ENCODE measurements at places on chromosomes 1 and 21. TPM values are rescaled to one million over a fixed set of nuclear protein-coding genes. Genes with fewer than 3 reads are reported as not detected.
A peak's percentile ranks its signal among the peaks of the same experiment; 100 is the strongest.

GRCh38 chr1:166197597-166197996, 30.8 kb upstream of the FAM78B start:
- DNase-seq = no peak

GRCh38 chr1:14486401-14487201, 111.9 kb upstream of the KAZN start:
- no peak for DNase-seq

DNA sequence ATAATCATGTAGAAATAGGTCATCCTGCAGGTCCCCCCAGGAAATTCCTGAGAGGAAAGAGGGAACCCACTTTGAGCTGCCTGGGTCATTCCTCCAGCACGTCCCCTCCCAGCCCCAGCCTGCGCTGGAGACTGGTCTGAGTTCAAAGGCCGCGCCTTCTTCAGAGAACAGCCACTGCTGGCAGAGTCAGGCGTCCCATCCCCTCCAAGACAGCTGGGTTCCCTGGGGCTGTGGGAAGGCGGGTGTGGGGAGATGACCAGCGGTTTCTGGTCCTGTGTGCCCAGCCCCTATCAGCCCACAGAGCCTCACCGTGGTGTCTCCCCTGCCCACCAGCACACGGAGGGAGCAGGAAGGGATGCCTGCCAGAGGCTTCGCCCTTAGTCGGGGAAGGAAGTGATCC, 18.0 kb upstream of the TRAPPC10 start:
- no peak for DNase-seq

DNA sequence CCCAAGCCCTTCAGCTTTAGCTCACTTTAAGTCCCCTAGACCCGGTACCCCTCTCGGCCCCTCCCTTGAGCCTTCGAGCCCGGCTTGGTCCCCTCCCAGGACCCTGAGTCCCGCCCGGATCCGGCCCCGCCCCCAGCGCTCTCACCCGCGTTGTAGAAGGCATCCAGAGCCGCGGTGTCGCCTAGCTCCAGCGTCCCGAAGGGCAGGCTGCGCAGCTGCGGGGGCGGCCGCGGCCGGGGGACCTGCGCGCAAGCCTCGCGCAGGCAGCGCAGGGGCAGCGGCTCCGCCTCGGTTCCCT, 699 bp downstream of the MAP3K6 start:
- peak; percentile 96 for DNase-seq

DNA sequence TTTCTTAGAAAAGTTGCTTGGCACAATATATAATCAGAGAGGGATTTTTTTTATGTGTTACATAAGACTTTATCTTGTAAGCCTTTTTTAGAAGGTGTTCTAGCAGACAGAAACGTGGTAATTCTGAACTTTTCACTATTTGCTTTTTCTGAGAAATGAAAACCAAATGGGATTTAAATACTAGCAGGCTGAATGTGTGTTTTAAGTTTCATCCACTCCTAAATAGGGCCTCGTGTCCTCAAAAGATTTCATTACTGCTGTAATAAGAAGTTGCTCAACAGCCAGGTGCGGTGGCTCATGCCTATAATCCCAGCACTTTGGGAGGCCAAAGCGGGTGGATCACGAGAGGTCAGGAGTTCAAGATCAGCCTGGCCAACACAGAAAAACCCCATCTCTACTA, 44.7 kb upstream of the FMO2 start:
- DNase-seq = peak; percentile 55

GRCh38 chr1:163824490-163824889, 502.7 kb downstream of the NUF2 start:
- DNase-seq = no peak

DNA sequence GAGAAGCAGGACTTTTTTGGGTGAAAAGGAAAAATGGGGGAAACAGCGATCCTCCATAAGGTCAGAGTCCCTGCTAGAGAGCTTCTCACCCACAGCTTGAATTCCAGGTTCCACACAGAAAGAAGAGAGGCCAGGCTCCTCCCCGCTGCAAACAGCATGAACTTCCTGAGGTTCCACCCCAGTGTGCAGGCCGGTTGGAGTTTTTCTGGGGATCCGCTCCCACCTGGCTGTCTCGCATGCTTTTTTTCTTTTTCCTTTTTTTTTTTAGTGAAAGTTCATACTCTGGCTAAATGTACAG, 595.1 kb upstream of the ZP4 start:
- no peak for DNase-seq

GRCh38 chr1:95927061-95927460, 693.1 kb downstream of the RWDD3 start:
- no peak for DNase-seq

GRCh38 chr21:41283211-41283818, 33.3 kb upstream of the FAM3B start:
- no peak for DNase-seq

DNA sequence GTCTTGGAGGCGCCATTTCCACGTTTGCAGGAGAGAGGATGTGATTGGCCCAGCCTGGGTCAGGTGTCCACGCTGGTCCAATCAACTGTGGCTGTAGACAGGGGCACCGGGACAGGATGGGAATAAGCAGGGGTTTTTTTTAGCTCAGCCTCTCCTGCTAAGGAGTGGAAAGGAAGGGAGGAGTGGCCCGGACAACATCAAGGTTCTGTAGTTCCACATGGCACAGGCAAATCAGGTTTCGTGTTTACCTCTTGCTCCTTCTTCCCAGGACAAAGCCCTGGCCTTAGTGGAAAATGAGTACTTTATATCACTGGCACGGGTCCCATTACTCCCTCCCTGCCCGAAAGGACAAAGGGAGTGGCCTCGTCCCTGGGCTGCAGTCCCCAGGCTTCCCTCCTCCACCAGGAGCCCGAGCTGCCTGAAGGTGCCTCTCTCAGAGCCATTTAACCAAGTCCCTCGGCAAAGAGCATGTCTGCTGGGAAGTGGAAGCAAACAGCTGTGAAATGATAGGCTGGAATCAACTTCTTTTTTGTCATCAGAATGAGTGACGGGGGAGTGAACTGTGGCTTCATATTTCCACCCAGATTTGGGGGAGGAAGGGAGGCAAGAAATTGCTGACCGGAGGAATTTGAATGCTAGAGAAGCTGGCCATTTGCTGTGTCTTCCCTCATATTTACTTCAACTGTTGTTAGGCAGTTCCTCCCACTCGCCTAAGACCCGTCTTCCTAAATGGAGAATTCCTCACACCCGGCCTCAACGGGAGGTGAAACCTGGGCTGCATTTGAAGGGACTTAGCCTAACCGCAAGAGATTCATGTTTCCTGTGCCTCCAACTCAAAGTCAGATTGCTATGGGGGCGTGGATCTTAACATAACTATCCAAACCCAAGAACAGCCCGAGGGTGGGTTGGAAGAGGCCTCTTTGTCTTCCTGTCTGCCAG, 84.9 kb upstream of the SLC44A3 start:
- DNase-seq = peak; percentile 44

DNA sequence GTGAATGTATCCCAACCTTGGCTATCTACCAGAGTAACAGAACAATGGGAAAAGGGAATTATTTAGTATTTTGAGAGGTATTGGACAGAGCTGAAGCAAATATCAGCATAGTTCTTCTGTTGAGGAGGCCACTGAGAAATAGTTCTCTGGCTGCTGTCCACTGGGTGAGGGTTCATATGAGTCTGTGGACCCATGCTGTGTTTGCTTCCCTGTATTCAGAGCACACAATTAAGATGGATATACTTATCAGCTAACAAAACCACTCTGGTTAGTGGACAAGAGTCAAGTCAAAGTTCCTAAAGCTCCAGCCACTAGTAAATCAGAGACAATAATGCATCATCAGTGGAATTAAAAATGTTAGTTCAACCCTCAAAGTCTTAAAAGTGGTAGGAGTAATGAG, 66.1 kb downstream of the RGS18 start:
- DNase-seq = no peak

DNA sequence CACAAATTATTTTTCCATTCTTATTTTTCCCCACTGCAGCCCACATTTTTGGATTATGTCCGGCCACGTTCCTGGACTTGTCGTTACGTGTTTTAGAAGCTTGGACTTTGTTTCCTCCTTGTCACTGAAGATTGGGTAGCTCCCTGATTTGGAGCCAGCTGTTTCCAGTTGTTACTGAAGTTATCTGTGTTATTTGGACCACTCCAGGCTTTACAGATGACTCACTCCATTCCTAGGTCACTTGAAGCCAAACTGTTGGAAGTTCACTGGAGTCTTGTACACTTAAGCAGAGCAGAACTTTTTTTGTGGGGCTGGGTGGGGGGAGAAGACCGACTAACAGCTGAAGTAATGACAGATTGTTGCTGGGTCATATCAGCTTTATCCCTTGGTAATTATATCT, 12.2 kb upstream of the AXDND1 start:
- DNase-seq = no peak

DNA sequence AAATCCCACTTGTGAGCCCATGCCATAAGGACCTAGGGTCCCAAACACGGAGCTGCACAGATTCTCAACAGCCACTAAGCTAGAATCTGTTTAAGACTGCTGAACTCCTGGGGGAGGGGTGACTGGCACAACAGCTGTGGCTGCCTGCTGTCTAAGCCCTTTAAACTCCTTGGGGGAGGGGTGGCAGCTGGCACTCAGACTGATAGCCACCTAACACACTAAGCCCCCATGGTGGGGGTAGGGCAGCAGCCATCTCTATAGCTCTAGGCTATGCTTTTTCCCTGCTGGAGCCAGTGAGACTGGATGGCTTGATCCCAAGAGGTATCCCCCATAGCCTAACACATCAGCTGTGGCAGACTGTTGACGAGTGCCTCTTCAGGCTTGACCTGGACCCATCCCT, 73.3 kb upstream of the FMO3 start:
- DNase-seq = no peak

- no peak for DNase-seq
Observed at GRCh38 chr1:203177036-203177405, 1.4 kb upstream of the MYBPH start.

DNA sequence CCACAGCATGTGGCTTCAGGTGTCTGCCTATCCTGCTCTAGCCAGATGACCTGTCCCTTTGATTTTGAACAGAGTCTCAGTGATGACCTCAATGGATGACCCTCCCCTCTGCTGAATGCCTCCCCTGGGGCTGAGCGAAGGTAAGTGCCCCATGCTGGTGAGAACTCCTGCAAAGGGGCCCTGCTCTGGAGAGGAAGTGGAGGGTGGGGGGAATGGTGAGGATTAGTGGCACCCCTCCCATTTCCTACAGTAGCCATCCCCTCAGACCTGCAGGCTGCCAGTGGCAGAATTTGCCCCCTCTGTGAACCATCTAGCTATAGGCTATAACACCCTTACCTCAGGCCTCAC, 3.7 kb upstream of the PMVK start:
- DNase-seq = no peak

GRCh38 chr1:87151500-87152421, 176.9 kb upstream of the LMO4 start:
- DNase-seq = peak; percentile 87

GRCh38 chr1:57959531-57960241, 535.8 kb upstream of the DAB1 start:
- DNase-seq = no peak

DNA sequence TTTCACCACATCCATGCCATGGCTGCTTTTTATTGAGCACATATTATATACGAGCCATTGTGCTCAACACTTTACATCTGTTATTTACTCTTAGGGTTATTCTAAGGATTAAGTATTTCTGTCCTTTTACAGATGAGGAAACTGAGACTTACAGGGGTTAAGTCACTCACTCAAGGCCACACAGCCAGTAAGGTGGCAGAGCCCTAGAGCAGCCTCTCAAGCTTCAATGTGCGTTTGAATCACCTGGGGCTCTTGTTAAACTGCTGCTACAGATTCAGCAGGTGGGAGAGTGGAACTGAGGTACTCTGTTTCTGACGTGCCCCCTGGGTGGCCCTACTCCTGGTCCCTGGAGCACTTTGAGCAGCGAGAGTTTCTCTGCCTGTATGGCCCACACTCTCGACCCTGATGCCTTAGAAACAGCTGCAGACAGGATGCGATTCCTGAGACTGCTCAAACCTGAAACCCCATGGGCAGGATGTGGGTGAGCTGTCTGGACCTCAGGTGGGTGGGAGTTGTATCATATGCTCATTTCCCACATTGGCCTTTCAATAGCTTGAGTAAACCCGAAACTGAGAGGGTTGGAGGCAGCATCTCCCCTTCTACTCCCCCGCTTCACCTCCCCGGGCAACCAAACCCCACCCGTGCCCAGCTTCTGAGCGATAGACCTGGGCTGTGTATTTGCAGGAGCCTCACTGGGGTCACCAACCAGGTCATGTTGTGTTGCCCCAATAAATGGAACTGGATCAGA, 59.3 kb downstream of the MAN1C1 start:
- no peak for DNase-seq

Gene TDRD10
- 1.9 TPM for total RNA-seq

Gene FMO3
- 1.8 TPM for total RNA-seq

Gene TNNT2
- total RNA-seq = 10,350 TPM

Gene GUCA2A
- not detected for total RNA-seq

Gene GPR61
- 0.07 TPM for total RNA-seq

Gene OR10Z1
- total RNA-seq = not detected
